ENCODE measurements at places on chromosomes 6 and 20.

GRCh38 chr6:24205020-24205492 lies 79.0 kb downstream of the NRSN1 start:
- no peak for DNase-seq

DNA sequence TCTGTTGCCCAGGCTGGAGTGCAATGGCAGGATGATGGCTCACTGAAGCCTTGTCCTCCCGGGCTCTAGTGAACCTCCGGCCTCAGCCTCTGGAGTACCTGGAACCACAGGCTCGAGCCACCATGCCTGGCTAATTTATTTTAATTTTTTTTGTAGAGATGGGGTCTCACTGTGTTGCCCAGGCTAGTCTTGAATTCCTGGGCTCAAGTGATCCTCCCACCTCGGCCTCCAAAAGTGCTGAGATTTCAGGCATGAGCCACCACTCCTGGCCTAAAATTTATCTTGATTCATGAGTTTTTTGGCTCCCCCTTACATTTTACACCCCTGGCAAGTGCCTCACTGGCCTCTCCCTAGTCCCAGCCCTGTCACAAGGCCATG lies 2.5 kb upstream of the SLC29A1 start:
- no peak for DNase-seq

DNA sequence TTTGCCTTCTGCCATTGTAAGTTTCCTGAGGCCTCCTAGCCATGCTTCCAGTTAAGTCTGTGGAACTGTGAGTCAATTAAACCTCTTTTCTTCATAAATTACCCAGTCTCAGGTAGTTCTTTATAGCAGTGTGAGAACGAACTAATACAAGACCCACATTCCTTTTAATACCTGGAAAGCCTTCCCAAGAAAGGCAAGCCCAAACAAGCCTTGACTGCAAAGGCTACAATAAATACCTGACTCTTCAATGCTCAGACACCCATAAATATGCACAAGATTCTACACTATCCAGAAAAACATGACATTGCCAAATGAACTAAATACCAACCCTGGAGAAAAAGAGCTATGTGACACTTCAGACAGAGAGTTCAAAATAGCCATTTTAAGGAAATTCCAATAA lies 338.8 kb downstream of the HAO1 start:
- no peak for DNase-seq

DNA sequence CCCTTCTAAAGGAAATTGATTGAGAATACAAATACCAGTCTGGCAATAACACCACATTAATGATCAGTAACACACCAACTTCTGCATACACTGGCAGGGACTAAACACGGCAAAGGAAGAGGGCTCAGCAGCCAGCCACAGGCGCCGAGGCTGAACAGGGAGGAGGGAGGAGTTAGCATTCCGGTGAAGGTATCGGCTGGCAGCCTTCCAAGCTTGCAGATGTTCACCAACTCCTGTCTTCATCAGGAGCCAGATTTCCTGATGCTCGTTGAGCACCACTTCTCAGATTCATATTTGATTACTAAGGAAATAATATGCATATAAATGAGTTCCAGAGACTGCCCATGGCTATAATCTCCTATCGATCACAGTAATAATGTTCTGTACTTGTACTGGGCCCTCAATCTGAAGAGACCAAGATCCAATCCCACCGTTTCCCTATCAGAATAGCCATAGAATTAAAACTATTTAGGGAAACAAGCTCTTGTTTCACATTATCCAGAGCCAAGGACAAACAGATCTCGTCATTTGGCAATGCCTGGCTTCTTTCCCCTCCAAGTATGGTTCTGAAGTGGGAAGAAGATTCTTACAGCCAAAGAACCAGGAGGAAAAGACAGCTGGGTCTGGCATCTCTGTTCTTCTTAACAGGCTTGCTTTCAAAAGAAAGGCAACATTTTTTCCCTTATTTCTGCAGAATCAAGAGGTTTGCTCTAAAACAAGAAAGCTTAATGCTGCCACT lies 42.2 kb downstream of the GFOD1 start:
- no peak for DNase-seq

DNA sequence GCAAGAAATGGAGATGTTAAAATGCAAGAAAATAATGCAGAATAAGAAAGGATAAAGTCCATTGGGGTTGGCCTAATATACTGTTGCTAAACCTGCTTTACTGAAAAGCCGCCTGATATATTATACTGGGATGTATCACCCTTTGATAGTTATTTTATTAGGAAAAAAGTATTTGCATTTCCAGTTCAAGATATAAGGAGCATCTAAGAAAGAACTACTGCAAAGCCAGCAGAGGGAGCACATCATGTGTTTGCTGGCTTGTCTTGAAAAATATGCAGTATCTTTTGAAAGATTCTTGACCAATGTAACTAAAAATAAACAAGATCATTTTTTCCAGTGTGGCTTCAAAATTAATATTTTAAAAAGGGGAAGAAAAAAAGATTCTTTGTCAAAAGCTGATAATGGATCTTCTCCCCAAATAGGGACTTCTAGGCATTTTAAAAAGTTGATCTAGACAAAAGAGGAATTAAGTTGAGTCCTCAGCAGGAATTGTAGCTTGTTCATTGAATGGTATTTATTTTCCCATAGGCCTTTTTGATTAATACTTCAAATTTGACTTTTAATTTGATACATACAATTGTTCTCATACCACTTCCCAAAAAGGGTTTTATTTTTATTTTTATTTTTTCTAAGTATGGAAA lies 214.9 kb downstream of the ZFAND3 start:
- no peak for DNase-seq

DNA sequence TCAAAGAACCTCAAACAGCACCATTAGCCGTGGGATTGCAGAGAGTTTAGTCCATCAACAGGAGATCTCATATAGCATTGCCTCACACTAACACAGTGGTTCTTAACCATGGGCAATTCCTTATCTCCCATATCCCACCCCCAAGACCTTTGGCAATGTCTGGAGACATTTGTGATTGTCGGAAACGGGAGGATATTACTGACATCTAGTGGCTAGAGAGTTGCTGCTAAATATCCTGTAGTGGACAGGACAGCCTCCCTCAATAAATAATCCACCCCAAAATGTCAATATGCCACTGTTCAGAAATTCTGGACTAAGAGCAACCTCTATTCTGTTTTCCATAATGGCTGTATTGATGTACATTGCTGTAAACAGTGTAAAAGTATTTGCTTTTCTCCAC lies 210.1 kb upstream of the CCN2 start:
- no peak for DNase-seq

DNA sequence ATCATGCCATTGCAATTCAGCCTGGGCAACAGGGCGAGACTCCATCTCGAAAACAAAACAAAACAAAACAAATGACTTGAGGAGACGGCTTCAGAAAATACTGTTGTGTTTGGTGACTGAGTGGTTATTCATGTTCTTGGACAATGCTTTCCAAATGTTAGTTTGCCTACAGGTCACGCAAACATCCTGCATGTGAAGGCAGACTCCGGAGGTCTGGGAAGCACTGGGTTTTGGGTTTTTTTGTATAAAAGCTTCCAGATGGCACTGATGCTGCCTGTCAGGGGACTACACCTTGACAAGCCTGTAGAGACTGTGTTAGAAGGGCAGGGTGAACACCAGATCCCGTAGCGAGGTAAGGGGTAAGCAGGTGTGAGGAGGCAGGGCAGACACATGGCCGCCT lies 81.7 kb downstream of the THBS2 start:
- no peak for DNase-seq

DNA sequence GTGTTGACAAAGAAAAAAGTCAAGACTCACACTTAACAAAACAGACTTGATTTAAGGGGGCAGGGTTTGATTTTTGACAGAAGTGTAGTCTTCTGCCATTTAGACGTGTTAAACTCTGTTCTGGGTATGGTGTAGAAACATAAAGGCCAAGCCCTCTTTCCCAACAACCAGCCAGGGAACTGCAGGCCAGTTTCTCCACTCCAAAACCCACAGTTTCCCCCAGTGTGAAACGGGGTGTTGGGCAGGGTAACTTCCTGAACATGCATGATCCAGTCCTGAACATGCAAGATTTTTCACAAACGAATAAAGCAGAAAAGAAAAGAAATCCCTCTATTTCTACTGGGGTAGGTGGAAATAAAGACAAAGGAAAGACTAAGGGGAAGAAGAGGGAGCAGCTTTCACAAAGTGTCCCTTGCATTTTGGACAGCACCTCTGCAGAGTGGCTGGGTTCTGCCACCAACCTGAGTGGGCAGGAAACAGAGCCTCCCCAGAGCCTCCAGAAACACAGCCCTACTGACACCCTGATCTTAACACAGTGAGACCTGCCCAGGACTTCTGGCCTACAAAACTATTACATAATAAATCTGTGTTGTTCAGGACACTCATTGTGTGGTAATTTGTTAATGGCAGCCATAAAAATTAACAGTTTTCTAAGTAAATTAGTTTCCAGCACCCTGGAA lies 7.5 kb downstream of the APMAP start:
- DNase-seq: no peak

DNA sequence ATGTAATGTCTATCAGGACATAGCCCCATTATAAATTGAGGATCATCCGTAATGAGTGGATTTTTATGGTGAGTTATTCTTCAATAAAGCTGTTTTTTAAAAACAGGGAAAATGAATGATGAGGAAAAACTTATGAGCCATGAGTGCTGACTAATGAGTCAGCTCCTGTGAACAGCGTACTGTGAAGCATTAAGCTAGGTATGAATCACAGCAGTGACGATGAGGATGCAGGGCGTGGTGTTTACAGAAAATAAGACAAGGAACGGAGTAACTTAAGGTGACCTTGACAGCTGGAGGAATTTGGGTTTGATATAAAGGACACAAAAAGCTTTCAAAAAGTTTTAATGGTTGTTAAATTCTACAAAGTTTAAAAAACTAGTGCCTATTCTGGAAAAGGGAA lies 96.3 kb downstream of the FOXF2 start:
- DNase-seq: no peak

- DNase-seq: no peak
These were observed 69.5 kb downstream of the FAM217A start for GRCh38 chr6:4009486-4009885.

DNA sequence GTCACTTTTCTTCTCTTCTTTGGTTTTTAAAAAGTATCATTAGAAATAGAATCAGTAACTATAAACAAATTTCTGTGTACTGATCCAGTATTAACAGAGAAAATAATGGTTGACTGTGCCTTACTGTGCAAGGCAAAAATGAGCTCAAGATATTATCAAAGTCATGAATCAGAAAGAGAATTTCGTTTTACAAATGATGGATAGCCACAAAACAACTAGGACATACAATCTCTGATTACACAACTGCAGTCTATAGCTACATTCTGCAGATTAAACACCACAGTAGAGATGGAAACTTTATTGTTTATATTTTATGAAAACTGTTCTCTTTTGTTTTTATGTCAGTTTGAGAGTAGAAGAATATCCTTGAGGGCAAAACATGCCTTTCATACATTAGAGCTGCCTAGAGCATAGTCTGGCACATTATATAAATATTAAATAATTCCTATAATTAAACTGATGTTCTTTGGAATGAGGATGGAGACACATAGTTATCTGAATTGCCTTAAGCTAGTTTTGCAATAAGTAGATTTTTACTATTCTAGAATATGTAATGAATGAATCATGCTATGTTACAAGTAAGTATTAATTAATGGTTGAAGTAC lies 333.1 kb downstream of the LAMA2 start:
- DNase-seq: no peak

DNA sequence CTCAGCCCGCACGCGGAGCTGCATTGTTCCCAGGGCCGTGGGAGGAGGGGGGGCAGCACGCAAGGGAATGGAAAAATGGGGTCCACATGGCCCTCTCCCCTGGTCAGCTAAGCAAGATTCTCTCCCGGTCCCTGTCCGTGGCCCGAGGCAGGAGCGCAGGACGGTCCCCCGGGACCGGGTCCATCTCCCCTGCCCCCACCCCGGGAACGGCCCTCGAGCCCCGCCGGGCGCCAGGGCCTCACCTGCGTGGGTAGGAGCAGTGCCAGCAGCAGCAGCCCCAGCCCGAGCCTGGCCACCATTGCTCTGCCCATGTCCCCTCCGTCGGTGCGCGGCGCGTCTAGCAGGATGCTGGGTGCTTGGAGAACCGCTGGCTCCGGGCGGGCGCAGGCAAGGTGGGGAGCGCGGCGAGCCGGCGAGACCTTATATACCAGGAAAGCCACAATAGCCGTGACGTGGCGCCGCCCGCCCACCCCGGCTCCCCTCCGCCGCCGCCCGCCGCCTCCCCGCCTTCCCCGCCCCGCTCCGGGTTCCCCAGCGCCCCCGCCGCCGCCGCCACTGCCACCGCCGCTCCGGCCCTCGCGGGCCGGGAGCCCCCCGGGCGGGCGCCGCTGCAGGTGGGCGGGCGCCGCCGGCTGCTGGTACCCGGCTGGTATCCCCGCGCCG lies at the start of gene CD24:
TSS of gene CD24 (minus strand) at position 394 of the 663 bp plus-strand sequence. CDS start at position 311, 83 bp downstream.
- no peak for DNase-seq

DNA sequence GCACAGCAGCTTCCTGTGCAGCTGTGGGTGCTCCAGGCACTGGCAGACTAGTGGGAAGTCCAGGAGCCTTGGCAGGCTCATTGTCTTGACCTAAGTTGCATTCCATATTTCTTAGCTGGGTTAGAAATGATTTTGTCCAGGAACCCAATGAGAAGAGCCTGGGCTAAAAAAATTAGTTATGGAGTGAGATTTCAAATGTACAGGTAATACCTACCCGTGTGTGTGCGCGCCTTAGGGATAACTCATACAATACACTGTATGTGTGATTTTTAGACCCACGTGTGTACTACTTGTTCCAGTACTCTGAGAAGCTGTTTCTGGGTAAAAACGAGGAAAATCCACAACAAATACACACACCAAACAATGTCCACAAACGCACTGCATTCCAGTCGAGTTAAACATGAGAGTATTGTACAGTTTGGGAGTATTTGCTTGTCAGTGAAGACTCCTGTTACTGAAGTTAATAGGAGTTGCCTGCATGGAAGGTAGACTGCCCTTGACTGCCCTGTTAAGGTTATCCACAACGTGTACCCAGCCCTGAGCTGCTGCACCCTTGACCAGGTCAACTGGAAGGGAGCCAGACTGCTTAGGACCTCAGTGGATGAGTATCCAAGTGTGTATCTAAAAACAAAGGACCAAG lies 1.4 kb downstream of the PAQR8 start:
- no peak for DNase-seq

- DNase-seq: no peak
These were observed 30.9 kb upstream of the XRN2 start for GRCh38 chr20:21272279-21272678.

GRCh38 chr6:16097382-16098171 lies 31.3 kb upstream of the MYLIP start:
- DNase-seq: no peak

DNA sequence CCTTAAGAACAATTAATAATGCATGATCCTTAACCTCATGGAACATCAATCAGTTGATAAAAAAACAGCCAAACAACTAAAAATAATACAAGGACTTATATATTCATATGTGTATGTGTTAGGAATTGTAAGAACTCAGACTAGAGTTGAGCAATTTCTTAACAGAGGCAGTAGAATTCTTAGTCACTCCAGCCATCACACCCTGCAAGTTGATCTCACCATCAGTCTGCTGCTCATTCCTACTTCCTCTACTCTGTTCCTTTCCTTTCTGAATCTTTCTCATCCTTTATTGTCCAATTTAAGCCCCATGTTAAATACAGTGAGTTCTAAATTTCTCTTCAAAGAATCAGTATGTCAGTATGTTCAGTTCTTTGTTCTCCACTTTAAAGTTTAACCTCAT lies 2.6 kb downstream of the ZNF165 start:
- DNase-seq: no peak

- DNase-seq: no peak
These were observed 27.2 kb upstream of the SYNJ2 start for GRCh38 chr6:157954150-157955117.

Measured in T-helper 9 cell (primary cell).